Cerebellum (tissue), 4 donors: ENCODE measurements at places on chromosomes 11 and 22. TPM values are rescaled to one million over a fixed set of nuclear protein-coding genes. Genes with fewer than 3 reads are reported as not detected.
A peak's percentile ranks its signal among the peaks of the same experiment; 100 is the strongest.

GRCh38 chr11:33900159-33900840 is 8.4 kb upstream of the LMO2 start:
- DNase-seq: no peak

DNA sequence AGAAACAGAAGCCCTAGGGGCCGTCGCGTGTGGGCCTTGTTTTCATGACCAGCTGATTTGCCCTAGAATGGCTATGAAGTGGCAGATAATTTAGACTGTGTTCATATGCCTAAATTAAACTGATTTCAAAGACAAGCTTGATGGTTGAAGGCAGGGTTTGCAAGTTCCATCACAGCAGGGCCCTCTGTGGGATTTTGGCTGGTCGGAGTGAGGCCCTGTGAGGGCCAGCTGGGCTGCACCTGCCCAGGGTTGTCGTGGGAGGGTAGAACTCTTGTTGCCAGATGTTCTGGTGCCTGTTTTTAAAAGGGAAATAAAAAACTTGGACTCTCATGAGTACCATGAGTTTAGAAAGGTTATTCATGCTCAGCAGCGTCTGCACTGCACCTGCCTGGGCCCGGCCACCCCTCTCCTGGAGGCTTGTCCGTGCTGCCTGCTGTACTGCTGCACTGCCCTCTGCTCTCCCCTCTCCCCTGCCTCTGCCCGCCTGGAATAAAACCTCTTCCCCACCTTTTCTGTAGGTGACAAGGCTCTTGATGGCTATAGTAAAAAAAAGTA is 44.1 kb downstream of the AP2A2 start:
- no peak for DNase-seq

- no peak for DNase-seq
Measured at GRCh38 chr11:35114906-35115687, 23.9 kb upstream of the CD44 start.

DNA sequence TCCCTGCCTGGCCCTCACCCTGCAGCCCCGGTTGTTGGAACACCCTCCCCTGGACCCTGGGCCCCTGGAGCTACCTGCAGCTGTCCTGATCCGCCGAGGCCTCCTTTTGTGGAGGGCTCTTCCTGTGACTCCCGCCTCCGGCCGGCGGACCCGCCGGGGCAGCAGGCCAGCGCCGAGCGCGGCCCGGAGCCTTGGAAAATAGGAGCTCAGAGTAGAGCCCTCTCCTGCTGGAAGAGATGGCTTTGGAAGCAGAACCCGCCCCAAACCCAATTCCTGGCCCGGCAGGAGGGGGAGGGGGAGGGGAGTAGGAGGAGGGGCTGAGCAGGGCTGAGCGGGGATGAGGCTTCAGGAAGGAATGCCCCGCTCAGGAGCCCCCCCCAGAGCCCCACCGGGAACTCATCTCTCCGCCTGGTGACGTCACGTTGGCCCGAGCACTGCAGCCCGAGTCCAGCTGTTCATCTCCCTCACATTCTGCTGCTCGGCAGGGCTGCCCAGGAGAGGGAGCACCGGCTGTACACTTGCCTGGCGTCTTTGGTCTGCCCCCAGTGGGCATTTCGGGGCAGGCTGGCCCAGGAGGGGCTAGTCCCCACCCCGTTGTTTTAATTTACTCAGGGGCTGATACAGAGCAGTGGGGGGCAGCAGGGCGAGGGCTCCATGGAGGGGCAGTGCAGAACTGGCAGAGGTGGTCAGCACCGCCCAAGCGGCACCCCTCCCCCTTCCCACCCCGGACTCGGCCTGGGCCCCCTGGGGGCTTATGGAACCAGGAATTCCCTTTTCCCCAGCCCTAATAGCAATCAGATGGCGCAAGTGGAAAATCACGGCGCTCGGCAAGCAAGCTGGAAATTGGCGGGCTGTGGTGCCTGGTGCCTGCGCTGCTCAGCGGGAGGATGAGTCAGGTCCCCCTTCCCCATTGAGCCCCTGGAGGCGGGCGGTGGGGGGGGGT is at the start of gene MRGPRF:
Gene MRGPRF, minus strand, starts transcription at position 238 of the 943 bp plus-strand sequence. CDS start 3,345 bp downstream, outside the sequence.
- DNase-seq: peak; percentile 89

GRCh38 chr11:128497061-128497775 is 90.1 kb downstream of the ETS1 start:
- no peak for DNase-seq

DNA sequence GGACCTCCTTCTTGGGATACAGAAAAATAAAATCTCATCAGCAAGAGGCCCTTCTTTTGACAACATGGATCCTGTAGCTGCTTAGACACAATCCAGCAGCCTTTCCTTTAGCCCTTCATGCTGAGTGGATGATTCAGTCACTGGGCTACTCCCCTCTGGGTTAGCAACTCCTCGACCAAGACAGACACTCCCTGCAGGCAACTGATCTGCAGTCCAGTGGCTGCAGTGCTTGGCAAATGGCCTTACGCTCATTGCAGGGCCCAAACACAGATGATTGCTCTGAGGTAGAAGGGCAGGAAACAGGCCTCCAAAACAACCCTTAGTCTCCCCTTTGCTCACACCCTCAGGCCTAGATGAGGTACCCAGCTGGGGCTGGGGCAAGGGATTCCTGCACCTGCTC is 73.2 kb upstream of the OPCML start:
- DNase-seq: no peak

GRCh38 chr11:47248304-47248663 is 330 bp downstream of the ACP2 start:
- DNase-seq: peak; percentile 40

DNA sequence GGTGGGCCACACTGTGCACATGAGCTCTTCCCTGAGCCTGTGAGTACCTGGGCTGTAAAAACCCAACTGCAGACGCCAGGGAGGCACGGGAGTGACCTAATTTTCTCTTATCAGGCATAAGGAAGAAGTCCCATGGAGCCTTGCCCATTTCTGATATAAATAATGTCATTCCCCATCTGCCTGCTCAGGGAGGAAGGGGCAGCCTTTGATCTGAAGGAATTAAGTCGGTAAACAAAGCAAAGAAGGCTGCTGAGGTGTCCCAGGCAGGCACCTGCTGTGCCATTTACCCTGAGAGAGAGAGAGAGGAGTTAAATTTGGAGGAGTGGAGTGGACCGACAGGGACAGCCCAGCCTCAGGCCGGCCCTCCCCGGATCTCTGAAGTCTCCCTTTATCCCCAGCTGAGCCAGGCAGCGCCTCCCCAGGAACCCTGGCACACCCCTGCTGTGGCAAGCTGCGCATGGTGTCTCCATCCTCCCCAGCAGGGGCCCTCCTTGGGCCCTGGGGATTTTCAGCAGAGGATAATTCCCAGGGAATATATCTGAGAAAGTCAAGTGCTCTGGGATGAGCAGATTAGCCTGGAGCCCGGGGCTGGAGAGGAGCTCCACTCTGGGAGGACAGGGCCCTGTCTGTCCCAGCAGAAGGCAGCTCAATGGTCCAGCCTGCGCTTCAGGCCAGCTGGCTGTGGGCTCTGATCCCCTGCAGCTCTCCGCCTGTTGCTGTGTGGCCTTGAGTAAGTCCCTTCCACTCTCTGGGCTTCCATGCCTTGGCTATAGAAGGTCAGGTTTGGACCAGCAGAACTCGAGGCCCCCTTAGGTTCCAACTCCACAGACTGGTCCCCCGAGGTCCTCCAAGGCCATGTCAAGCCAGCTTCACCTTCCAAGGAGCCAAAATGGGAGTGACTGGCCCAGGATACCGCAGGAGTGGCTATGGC is 17.5 kb upstream of the CABP7 start:
- DNase-seq: peak; percentile 77

- no peak for DNase-seq
Measured at GRCh38 chr11:113476553-113476952, 1.4 kb upstream of the DRD2 start.

DNA sequence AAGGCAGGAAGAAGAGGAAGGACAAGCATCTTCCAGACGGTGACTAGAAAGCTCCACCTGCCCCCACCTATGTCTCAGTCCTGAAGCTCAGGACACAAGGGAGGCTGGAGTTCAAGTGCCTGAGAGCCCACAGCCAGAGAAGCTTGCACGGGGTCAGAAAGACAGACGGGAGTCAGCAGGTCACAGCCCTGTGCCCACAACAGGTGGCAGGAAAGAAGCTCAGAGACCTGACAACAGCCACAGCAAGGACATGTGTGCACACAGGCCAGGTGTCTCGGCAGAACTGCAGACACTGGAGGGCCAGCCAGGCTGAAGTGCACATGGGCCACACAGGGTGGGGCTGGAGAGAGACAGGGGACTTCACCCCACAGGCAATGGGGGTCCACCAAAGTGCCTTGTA is 37.2 kb upstream of the MOB2 start:
- no peak for DNase-seq

DNA sequence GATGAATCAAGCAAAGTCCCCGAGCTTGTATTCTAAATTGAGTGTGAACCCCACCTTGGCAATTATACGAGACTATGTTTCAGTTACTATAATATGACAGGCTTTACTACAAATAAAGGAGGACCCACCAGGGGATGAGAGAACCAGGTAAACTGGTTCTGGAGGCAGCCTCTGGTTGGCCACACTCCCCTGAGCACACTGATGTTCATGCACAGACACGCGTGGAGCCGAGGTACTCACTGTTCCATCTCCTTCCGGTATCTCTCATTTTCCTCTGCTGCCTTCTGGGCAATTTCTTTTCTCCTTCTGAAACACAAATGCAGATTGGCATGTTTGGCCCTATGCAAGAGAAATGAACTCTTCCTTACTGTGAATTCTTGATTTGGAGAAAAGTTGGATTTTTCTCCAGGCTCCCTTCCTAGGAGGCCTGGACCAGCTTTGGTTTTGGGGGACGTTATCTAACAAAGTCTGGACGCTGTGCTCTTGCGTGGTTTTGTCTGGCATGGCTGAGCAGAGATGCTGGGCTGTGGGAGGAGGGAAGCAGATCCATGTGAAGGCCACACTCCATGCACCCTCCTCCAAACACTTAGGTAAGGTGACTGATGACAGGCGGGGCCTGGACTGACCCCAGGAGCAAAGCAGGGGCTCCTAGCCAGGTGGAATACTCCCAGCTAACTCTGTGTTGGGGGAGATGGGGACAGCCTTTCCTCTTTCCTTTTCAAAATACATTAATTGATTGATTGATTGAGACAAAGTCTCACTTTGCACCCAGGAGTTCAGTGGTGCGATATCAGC is 22.9 kb downstream of the USH1C start:
- no peak for DNase-seq

- no peak for DNase-seq
Measured at GRCh38 chr22:24875862-24876506, 70.0 kb downstream of the SGSM1 start.

GRCh38 chr22:35231585-35232084 is 25.7 kb upstream of the HMGXB4 start:
- peak; percentile 63 for DNase-seq

DNA sequence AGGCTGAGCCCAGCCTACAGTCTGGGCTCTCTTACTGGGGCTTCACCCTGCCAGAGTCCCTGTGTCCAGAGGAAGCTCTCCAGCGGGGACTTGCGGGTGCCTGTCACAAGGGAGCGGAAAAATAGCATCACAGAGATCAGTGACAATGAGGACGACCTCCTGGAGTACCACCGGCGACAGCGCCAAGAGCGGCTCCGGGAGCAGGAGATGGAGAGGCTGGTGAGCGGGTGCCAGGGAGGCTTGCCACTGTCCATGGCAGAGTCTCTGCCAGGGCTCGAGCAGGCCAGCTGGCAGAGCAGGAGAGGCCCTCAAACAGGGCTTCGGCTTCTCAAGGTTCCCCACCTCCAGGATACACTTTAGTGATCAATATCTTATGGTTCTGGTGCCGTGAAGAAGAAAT is 21.0 kb downstream of the PHLDB1 start:
- peak; percentile 89 for DNase-seq

- peak; percentile 66 for DNase-seq
Measured at GRCh38 chr11:83156996-83157593, at the start of gene PCF11. Gene PCF11 (plus strand): TSS chr11:83157131. CDS start chr11:83157440, 309 bp downstream.

DNA sequence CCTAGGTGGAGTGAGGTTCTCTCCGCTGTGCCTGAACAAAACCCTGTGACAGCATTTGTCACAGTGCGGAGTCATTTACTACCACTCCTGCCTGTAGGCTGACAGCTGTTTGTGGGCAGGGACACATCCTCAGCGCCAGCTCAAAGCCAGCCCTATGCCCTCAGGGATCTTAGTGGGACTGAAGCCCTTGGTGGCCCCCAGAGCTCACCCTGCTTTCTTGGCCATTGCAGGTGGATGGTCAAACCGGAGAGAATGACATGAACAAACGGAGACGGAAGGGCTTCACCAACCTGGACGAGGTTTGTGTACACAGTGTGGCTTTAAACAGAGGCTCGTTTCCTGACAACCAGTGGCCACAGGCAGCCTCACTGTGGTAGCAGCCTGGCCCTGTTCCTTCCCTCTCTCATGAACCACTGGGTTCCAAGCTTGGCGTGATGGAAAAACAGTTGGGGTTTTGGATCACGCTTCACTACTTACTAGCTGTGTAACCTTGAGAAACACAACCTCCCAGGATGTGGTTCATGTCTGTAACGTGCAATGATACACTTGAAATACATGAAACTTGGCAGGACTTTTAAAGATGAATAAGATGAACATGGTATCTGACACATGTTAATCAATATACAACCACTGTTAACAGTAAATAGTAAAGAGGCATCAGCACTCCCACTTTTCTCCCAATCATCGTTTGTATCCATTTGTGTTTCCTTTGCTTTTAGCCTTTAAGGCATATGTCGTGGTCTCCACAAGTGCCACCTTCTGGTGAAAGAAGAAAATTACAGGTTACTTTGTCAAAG is 125.8 kb downstream of the MICAL2 start:
- peak; percentile 68 for DNase-seq

DNA sequence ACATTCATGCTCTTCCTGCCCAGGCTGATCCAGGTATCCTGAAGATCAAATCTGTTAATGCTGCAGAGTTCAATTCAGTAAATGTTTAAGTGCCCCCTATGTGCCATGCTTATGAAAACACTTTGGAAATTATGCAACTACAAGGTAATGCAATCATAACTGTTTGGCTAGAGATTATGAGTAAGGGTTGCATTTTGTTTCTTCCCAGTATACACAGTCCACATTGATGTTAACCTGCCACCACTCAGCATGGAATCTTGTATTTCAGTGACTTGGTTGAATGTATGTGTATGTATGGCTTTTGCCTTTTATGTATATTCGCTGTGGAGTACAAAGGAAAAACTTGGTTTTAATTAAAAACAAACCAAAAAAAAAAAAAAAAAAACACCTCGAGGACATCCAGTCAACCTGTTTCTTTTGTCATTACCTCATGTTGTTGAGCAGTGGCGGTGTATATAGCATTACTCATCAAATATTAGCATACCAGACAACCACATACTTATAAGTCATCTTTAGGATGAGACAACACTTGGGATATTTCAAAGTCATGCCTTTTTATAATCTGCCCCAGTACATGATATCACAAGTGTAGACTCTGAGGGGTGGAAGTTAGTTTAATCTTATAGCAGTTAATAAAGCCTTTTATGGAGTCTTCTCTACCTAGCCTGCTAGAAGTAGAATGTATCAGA is 86.1 kb upstream of the HORMAD2 start:
- no peak for DNase-seq

DNA sequence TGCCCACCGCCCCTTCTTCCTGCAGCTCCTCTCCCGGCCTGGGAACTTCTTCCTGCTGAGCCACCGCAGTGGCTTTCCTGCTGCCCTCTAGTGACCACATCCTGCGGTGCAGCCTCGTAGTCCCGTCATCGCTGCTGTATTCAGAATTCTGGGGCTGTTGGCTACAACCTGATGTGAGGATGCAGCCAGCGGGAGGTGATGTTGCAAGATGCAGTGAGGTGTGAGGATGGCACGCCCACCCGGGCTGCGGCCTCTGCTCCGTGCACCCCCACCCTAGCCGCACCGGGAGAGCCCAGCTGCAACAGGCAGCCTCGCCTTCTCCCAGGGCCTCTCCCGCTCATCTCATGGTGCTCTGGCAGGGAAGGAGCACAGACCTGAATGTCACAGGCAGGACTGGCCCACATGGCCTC is 10.1 kb downstream of the CHST1 start:
- peak; percentile 75 for DNase-seq

The FIBP gene
- total RNA-seq: 73.7 TPM

The GRM5 gene
- total RNA-seq: 49.5 TPM

The OR8A1 gene
- total RNA-seq: not detected

The ASCL2 gene
- 1.7 TPM for total RNA-seq

The SLC5A4 gene
- 0.73 TPM for total RNA-seq

The BAIAP2L2 gene
- not detected for total RNA-seq
